ENCODE measurements at places on chromosomes 2 and 18.
A peak's percentile ranks its signal among the peaks of the same experiment; 100 is the strongest.

GRCh38 chr18:34219651-34220050, 5.1 kb downstream of the NOL4 start:
- DNase-seq, result peak; percentile 38

GRCh38 chr2:120818441-120818920, 82.8 kb downstream of the GLI2 start:
- no peak for DNase-seq

DNA sequence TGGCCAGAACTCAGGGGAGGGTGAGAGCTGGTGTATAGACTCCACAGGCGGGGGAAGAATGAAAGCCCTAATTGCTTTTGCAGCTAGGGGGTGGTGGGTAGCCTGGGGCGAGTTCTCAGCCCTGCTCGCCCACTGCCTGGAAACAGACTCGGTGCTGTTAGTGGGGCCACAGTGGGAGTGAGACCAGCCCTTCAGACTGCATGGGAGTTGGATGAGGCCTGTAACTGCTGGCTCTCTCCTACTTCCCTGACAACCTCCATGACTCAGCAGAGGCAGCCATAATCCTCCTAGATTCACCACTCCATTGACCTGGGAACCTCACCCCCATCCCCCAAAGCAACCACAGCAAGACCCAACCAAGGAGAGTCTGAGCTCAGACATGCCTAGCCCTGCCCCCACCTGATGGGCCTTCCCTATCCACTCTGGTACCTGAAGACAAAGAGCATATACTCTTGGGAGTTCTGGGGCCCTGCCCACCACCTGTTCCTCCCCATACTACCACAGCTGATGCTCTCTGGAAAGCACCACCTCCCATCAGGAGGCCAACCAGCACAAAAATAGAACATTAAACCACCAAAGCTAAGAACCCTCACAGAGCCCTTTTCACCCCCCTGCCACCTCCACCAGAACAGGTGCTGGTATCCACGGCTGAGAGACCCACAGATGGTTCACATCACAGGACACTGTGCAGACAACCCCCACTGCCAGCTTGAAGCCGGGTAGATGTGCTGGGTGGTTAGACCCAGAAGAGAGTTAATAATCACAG, 226.3 kb downstream of the EIPR1 start:
- DNase-seq, result no peak

GRCh38 chr2:25251071-25251421, 82.7 kb upstream of the POMC start:
- no peak for DNase-seq

- no peak for DNase-seq
Measured at GRCh38 chr18:12317664-12318333, 9.8 kb downstream of the TUBB6 start.

DNA sequence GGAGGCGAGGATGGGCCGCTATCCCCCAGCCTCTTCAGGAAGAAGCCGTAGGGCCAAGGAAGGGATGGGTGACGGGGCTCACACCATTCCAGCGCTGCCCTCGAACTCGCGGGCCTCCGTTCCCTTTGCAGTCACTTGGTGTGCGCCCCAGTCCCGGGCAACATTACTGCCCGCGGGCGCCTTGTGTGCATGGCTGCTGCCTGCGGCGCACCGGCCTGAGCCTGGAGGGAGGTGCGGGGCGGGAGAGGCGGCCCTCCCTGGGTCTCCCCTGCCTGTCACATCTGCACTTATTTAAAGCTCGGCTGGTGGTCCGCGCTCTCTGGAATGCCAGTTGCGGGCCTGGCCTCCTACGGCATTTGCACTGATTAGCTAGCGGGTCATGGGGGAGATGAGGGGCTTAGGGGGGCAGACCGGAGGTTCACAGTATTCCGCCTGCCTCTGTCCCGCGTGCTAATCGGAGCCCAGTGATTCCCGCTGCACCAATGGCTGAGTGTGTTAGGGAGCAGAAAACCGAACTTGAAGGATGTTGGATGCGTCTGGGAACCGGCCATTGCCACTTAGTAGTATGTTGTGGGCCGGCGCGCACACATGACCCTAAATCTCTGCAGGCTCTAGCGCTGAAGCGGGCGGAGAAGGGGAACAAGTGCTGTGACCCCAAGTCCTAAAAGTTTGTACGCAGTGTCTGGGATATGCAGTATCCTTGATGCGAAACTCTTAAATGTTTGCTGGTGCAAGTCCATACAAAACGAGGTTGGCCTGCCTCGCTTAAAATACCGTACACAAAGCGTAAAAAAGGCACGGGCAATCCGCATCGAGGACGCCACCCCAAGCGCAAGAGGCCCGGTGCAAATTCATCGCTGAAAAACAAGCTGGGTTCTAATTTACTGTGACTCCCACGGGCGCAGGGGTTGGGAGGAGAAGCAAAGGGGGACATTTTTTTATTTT, 161.2 kb upstream of the SIX2 start:
- DNase-seq, result no peak

- DNase-seq, result no peak
Measured at GRCh38 chr2:230324503-230324902, 2.5 kb upstream of the SP140L start.

DNA sequence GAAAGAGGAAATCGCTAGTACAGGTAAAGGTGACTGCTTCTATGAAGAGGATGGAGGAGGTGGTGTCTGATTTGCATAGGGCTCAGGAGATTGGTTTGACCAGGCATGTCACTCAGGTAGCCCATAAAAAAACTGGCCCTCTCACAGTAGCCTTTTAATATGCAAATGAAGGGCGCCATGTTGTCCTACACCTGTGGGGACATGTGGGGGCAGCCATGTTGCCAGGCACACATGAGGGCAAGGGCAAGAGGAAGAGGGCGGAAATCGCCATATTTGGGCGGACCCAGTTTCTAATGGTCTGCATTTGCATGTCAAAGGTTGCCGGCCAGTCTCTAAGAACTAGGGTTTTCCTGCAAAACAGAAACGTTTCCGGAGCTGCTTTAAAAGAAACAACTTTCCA, 1330.6 kb downstream of the DSC3 start:
- DNase-seq, result peak; percentile 71

DNA sequence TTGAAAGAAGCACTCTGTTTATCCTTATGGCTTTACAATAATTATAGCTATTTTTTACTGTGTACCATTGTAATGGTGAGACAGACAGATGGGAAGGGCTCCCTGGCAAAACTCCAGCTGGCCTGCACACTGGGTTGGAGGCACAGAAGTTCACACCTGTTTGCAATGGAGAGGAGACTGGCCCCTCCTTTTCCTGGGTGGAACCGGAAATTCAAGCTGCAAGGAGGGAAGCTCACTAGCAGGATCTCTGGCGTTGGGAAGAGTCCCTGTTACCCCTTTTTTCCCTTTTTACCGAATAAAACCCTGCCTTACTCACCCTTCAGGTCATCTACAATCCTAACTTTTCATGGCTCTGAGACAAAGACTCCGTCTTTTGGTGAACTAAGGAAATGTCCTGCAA, 100.3 kb upstream of the TFPI start:
- peak; percentile 66 for DNase-seq

DNA sequence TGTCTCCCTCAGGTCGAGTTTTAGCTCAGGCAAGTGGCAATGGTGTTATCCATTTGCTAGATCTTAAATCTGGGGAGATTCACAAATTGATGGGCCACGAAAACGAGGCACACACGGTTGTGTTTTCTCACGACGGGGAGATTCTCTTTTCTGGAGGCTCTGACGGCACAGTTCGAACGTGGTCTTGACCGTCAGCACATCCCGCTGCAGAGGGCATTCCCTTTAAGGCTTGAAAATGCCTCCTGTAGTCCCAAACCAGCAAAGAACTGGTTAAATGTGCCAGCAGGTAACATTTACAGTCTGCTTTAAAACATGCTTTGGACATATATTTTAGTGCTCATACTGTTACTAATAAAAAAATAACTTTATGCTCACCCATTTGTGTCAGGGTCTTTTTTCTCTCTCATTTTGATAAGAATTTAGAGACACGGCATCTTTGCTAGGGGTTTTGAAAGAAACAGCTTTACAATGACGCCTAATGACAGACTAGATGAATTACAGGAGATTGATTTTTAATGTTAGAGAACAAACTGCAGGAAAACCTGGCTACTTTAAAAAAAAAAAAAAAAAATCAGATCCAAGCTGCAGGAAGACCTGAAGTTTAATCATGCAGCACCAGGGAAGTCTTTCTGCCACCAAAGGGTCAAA, 602 bp upstream of the VWC2L start:
- peak; percentile 62 for DNase-seq

DNA sequence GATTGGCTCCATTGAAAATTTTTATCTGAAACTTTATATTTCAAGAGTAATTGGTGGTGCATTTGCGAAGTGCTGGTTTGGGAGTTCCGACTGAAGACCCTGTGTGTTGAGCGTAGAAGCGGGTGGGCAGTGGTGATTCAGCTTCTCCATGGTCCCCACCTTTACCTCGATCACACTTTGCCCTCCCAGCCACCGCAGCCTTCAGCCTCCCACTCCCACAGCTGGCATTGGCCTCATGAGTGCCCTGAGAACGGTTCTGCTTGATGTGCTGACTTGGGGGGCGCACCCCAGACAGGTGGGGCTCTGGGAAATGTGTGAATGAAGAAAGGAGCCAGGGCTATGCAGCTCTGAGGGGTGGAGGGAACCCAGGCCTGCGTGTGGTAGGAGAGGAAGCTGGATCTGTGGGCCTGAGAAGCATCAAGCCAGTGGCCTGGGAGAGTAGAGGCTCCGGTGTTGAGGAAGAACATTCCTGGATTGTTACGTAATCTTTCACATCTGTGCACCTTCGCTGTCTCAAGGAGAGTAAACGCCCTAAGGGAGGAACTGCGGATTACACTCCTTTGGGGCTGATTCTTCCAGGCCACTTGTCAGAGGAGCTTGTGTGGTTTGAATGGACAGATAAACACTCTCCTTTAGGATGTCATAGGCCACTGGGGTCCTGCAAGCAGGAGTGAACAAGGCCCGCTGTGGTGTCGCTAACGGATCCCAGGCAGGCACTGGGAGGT, 83.8 kb downstream of the NPAS2 start:
- no peak for DNase-seq

GRCh38 chr18:12287684-12288402, 20.2 kb upstream of the TUBB6 start:
- peak; percentile 69 for DNase-seq

DNA sequence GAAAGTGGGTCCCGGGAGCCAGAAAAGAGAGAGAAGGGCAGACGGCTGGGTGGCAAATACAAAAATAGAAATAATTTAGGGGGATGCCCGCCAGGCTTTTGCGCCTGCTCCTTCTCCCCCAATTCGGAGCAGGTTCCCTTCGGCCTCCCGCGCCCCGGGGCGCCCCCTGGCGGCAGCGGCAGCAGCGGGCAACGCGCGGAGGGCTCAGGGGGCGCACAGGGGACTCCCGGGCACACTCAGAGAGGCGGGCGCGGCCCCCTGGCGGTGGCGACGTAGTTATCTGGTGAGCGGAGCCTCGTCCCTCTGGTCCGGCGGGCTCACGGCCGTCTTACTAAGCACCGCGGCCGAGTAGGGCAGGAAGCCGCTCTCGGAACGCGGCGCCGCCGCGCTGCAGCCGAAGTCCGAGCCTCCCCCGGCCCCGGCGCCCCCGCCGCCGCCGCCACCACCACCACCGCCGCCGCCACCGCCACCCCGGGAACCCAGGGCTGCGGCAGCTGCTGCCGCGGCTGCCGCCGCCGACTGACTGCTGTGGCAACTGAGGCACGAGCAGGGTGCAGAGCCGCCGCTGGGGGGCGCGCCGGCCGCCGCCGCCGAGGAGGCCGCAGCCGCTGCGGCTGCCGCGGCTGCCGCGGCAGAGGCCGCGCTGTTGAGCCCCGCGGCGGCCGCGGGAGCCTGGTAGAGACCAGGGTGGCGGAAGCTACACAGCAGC, 3.8 kb downstream of the EVX2 start:
- peak; percentile 86 for DNase-seq

DNA sequence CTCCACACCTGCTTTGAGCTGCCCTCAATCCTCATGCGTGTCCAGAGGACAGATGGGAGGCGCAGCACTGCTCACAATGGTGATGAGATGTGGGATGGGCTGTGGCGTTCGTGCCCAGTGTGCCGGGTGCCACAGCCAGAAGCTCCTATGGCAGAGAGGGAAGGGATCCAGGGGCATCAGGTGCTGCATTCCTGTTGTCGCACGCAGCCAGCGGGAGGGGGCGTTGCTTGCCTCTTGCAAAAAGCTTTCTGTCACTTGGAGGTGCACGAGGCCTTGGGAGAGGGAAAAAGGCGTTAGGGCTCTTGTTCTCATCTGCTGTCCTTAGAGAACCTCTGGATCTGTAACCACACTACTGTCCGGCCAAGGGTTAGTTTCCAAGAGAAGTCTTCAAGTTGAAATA, 29.2 kb upstream of the ALLC start:
- peak; percentile 40 for DNase-seq

GRCh38 chr2:69693059-69693774, 48.7 kb upstream of the ANXA4 start:
- no peak for DNase-seq

GRCh38 chr2:65220432-65221131, 7.0 kb upstream of the ACTR2 start:
- DNase-seq, result no peak

DNA sequence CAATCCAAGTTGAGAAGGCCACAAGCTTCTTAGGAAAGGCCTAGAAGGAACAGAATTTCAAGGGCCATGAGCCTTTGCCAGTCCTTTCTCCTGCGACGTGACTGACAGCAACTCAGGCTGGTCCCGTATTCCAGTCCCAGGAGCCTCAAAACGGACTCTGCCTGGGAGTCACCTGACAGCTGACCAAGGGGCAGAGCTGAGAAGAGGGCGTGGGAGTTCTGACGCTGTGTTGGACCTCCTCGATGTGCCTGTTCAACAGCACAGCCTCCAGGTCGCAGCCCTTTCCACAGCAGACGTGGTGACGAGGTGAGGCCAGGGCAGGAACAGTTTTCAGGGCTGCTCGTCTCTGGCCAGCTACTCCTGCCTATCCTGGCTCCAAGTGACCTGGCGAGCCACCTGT, 37.6 kb downstream of the CENPO start:
- no peak for DNase-seq

GRCh38 chr2:24354957-24355356, 5.4 kb downstream of the ITSN2 start:
- DNase-seq, result no peak

GRCh38 chr2:164510895-164511294, 110.4 kb downstream of the GRB14 start:
- no peak for DNase-seq

GRCh38 chr18:74862094-74862493, 264.4 kb downstream of the ZNF407 start:
- no peak for DNase-seq

- DNase-seq, result no peak
Measured at GRCh38 chr2:113875135-113875534, 14.8 kb upstream of the ACTR3 start.

- no peak for DNase-seq
Measured at GRCh38 chr2:225891771-225892170, 492.3 kb downstream of the NYAP2 start.

- peak; percentile 49 for DNase-seq
Measured at GRCh38 chr2:238285653-238286082, 2.7 kb downstream of the PER2 start.

- no peak for DNase-seq
Measured at GRCh38 chr2:104919127-104919526, 65.2 kb downstream of the POU3F3 start.
